ENCODE measurements at places on chromosomes 5 and 9. TPM values are rescaled to one million over a fixed set of nuclear protein-coding genes. Genes with fewer than 3 reads are reported as not detected.

- no peak for DNase-seq
Measured at GRCh38 chr9:134522976-134523375, 118.6 kb upstream of the COL5A1 start.

The C5orf47 gene
- 0.20 TPM for polyA plus RNA-seq

DNA sequence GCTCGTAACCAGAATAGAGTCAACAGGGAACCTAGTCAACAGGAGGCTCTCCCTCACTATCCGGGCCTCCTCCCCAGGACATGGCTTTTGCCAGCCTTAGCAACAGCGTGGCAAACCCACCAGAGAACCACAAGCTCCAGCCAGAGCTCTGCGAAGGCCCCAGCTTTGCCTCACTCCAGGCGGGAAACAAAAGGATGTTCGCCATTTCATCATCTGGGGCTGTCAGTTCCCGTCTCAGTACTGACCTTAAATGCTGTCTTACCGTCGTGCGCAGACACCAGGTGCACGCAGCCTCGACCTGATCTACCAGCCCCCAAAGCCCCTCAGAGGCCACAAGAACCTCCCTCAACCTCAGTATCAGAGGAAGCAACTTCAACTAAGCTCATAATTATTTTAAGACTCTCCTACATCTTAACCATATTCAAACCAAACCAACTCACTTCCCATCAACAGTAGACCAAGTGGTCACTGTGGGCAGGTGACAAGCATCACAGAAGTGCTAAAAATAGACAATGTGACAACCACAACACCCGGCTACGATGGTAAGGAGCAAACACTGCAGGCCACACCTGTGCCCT lies 71.4 kb downstream of the SEMA4D start:
- no peak for DNase-seq

The TRIM7 gene
- polyA plus RNA-seq, result 0.17 TPM

- no peak for DNase-seq
Measured at GRCh38 chr9:37955781-37956422, 52.0 kb upstream of the SLC25A51 start.

The HAPLN1 gene
- 6.6 TPM for polyA plus RNA-seq

The IL5 gene
- polyA plus RNA-seq, result not detected

DNA sequence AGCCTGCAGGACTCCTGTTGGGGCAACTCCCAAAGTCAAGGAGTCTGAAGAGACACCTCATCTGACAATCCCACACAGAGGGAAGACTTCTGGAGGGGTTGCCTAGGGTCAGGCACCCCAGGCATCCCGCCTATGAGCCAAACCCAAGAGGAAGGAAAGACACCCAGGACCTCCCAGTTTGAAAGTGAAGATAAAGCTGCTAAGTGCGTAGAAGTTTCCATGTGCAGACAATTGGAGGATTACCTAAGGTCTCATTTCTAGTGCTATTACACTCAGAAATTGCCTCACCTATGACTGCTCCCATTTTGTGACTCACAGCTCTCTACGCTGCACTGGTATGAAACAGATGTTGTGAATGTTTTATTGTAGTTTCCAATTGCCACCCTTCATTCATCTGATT lies 322.9 kb downstream of the SLIT3 start:
- no peak for DNase-seq

The KIF24 gene
- 5.5 TPM for polyA plus RNA-seq

- DNase-seq, result no peak
Measured at GRCh38 chr9:136803551-136804508, 3.9 kb upstream of the RABL6 start.

- no peak for DNase-seq
Measured at GRCh38 chr9:70421272-70422180, 7.1 kb upstream of the KLF9 start.

GRCh38 chr5:54438620-54439389 lies 16.7 kb upstream of the HSPB3 start:
- DNase-seq, result no peak

GRCh38 chr5:112848116-112848811 lies 12.8 kb upstream of the SRP19 start:
- no peak for DNase-seq

GRCh38 chr9:136572828-136573625 lies 27.2 kb upstream of the NOTCH1 start:
- no peak for DNase-seq

DNA sequence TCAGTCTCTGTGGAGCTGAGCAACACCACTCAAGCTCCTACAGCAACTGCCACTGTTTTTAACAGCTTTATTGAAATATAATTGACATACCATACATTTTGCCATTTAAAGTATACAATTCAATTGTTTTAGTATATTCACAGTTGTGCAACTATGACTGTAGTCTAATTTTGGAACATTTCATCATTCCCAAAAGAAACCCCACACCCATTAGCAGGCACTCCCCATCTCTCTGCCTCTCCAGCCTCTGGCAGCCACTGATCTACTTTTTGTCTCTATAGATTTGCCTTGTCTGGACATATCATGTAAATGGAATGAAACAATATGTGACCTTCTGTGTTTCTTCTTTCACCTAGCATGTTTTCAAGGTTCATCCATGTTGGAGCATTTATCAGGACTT lies 43.5 kb downstream of the RUSC2 start:
- no peak for DNase-seq

The DDX4 gene
- not detected for polyA plus RNA-seq

GRCh38 chr5:30505014-30505886 lies 688.2 kb upstream of the CDH6 start:
- DNase-seq, result no peak

GRCh38 chr9:11457825-11458790 lies 845.3 kb upstream of the PTPRD start:
- DNase-seq, result no peak

DNA sequence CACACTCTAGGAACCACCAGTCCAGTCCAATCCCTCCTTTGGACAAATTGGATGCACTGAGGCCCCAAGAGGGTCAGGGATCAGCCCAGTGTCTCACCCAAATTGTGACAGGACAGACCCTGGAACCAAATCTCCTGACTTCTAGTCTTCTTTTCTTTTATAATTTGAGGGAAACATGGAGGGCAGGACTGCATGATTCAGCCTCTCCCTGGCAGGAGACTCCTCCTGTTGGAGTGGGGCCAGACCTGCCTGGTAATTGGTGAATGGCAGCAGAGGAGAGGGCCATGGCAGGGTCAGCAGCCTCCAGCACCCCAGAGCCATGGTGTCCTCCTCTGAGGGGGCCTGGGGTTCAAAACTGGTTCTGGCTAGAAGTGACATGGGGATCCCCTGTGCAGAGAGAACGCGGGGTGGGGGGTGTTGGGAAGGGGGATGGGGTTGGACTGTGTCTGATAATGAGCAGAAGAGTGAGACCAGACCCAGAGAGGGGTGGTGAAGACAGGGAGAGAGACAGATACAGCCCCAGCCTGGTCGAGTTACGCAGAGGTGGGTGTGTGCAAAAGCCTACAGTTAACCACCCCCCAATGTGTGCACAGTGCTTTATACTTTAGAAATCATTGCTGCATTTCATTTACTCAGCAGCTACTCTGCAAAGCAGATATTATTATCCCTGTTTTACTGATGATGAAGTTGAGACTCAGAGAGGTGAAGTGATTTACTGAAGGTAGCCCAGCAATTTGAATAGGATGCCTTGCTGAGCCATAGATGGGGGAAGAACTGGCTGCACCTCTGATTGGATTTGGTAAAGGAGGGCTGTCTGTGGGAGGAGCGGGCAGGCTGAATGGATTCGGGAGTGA lies 3.8 kb upstream of the SYNPO start:
- no peak for DNase-seq

The PDLIM7 gene
- polyA plus RNA-seq, result 95.6 TPM

The NAIF1 gene
- polyA plus RNA-seq, result 7.6 TPM

- DNase-seq, result no peak
Measured at GRCh38 chr9:37192803-37193202, 72.4 kb downstream of the ZCCHC7 start.

DNA sequence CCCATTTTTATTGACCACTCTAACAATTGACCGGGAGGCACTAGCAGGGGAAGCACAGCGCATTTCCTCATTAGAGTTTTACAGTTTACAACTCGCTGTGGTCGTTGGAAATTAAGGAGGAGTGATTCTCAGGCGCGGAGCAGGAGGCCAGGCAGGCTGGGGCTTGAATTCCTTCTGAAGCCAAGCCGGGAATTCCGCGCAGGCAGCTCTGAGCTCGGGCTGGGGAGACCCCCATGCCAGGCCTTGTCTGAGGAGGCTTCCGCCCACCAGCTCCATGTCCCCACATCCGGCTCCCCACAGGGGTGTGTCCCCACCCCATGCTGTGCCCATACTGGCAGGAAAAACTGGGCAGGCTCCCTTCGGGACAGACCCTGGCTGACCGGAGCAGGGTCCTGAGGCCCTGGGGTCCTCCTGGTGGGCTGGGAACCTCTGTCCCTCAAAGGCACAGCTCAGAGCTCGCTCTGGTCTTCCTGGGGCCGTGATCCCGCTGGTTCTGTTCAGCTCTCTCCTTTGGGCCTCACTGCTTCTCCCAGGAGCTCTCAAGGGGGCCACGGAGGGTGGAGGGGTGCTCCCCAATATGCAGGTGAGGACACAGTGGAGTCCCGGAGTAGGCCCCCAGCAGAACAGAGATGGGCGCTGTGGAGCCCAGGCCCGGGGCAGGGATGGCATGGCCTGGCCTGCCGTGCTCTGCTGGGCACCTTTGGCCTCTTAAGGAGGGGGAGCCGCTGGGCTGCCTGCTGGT lies 1.3 kb upstream of the NRARP start:
- no peak for DNase-seq

The PURA gene
- 13.9 TPM for polyA plus RNA-seq

DNA sequence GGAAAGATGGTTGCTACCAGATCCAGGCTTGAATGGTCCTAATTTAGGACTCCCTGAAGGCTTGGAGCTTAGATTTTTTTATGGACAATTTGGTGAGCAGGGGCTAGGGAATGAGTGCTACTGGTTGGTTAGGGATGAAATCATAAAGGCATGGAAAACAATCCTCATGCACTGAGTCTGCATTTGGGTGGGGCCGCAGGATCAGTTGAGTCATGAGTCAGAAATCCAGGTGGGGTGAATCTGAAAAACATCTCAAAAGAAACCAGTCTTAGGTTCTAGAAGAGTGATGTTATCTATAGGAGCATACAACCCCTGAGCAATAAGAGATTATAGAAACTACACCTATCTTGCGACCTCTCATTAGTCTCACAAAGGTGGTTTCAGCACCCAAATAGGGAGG lies 300.0 kb downstream of the KIF4B start:
- no peak for DNase-seq

GRCh38 chr5:92749943-92750342 lies 831.1 kb downstream of the NR2F1-AS1 start:
- no peak for DNase-seq

DNA sequence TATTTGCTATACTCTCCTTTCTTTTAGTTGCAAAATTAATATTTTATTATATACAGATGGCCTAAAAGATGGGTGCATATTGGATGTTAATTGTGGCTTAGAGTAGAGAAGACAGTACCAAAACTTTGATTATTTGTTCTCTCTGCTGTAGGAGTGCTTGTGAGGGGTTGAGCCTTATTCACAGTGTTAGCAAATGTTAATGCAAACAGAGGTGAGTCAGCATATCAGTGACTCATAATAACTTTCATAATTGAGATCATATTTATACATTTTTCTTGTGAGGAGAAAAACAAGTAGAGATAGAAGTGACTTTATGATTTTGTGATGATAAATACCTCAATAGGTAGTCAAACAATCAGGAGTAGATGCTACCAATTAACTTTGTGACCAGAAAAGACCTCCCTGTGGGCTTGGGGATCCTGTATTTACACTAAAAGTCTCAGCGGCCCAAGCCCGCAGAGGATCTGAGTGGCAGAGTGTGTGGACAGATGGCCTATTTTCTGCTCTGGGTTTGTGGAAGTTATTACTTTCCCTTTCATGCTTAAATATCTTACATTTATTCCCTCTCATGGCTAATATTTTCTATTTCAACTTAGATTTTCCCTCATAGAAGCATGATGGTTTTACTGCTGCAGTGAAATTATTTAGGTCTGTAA lies 226.5 kb downstream of the TAF11L14 start:
- no peak for DNase-seq

DNA sequence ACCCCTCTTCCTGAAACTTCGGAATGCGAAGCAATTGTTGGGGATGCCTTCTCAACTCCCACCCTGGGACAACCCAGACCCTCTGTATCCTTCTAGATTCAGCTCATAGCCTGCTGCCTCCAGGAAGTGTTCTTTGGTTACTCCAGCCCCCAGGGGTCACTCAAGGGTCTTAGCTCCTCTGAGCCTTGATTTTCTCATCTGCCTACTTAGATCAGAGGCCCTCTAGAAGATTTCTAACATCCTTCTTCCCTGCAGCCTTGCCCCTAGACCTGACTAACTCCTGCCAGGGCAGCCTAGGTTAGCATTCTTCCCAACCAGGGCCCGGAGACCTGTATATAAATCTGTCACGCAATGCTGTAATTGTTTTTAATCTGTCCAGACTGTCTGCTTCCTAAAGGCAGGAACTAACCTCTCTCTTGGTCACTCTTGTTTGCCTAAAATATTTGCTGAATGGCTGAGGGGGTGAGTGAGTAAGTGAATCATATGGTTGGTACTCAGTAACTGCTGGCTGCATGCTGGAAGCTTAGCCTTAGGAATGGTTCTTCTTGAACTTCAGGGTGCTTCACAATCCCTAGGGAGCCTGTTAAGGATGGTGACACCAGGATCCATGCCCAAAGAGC lies 8.2 kb downstream of the GALNT10 start:
- no peak for DNase-seq

The GPX8 gene
- polyA plus RNA-seq, result 93.8 TPM

The CER1 gene
- polyA plus RNA-seq, result 0.98 TPM

The ANKRD34B gene
- polyA plus RNA-seq, result 0.20 TPM

- no peak for DNase-seq
Measured at GRCh38 chr9:33843312-33843961, 26.5 kb downstream of the UBE2R2 start.

The HAVCR1 gene
- 0.14 TPM for polyA plus RNA-seq

GRCh38 chr5:28370896-28371295 lies 1332.5 kb upstream of the CDH9 start:
- DNase-seq, result no peak

The ADGRV1 gene
- polyA plus RNA-seq, result 1.7 TPM

The SLC46A2 gene
- polyA plus RNA-seq, result not detected

The CCDC187 gene
- polyA plus RNA-seq, result 0.07 TPM

The SPAAR gene
- 1.2 TPM for polyA plus RNA-seq

DNA sequence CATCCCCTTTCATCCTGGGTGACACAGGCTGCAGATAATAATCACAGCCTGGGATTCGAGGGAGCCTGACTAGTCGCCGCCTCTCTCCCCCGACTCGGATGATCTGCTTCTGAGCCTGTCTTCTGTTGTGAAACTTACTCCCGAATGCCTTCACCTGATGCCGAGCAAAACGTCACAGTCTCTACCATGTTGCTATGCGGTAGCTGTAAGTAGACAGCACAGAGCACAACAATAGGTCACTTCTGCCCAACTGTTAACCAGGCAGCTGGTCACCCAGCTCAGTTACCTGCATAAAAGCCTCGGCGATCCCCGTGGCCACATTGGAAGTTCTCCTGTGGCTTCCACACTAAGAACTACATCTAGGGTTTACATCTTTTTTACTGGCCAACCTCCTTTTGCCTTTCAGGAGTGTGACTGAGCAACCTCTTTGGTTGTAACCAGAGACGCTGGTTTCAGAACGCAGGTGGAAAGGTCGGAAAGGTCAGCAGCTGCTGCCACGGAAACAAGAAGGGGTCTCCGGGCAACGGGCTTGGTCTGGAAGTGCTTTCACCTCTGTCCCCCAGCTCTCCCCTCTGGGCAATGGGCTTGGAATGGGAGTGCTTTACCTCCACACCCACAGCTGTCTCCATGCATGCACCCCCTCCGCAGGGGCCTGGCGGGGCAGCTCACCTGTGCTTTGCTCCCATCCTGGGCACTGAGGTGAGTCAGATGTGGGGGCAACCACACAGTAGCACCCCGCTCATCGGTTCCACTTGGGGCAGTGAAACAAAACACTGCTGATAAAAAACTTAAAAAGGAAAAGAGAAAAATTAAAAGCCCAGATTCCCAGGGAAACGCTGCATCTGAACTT lies 7.6 kb upstream of the PPP1R26 start:
- no peak for DNase-seq
